Activated CD4-positive, alpha-beta T cell treated with anti-CD3 and anti-CD28 coated beads, Interleukin-2, amount 10 ng/mL, durations not matched to agents 24 days and 14 days (primary cell): ENCODE measurements at places on chromosomes 16 and 17. TPM values are rescaled to one million over a fixed set of nuclear protein-coding genes. Genes with fewer than 3 reads are reported as not detected.
A peak's percentile ranks its signal among the peaks of the same experiment; 100 is the strongest.

- no peak for DNase-seq
Measured at GRCh38 chr16:10906482-10906881, 29.5 kb downstream of the CIITA start.

The MLYCD gene
- total RNA-seq, result 5.0 and 5.3 TPM in 2 replicates

The CCL17 gene
- total RNA-seq, result 0.66 TPM in 1 of 2 replicates, not detected in the other

DNA sequence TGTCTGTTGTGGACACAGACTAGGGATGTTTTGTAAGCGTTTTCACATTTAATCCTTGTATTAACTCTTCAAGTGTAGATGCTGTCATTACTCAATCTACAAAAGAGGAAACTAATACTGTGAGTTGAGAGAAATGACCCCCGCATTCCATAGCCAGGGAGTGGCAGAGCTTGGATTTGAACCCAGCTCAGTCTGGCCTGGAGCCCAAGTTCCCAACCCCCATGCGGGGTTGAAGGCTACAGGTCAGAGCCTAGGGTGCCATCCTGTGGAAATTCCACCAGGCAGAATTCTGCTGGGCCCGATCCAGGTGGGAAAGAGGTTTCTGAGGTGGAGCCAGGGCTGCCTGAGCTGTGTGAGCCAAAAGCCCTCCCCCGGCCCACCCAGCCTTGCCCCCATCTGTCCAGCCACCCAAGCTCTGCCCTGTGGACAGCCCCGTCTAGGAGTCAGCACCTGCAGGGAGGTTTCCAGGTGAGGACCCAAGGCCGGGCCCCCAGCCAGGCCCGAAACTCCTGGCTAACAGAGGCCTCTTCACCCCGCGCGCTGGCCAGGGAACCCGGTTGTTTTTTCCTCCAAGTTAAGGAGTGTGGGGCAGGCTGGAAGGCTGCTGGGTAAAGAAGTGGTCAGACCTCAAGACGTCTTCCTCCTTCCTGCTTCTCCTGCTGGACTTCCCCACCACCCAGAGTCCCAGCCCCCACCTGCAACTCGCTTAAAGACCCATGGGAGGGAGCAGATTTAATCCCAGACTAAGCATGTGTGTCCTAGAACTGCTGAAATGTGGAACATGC, 5.7 kb downstream of the MMP15 start:
- DNase-seq, result no peak

The WFIKKN2 gene
- total RNA-seq, result not detected in 2 replicates

DNA sequence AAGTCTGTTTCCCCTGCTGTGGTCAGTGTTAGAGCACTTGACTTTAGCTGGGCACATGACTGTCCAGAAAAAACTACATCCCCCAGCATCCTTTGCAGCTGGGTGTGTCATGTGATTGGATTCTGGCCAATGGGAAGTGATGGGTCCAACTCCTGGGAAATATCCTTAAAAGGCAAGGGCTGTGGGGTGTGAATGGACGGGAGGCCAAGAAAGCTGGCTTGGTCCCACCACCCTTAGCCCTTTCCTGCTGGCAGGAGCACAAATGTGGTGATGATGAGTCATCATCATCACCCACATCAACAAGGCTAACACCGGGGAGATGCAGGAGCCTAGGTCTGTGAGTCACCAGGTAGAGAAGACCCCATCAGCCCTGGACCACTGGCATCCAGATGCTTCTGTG, 341.7 kb downstream of the C16orf95 start:
- no peak for DNase-seq

The FBXL16 gene
- 6.4 and 6.8 TPM in 2 replicates for total RNA-seq

- no peak for DNase-seq
Measured at GRCh38 chr16:79542237-79542774, 58.2 kb downstream of the MAF start.

DNA sequence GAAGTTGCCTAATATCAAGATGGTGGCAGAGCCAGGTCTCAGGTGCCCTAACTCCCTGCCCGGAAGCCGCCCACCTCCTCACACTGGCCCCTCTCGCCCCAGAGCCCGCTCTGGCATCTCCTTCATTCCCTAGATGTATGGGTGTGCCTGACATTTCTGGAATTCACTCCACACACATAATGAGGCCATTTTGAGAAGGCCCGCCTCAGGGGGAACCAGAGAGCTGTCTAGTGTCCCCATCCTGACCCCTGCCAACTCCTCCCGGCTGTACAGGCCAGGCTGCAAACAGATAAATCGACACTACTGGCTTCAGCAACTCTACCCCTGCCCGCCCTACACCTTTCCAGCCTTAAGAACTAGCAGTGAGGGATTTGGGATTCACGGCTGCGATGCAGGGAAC, 7.7 kb downstream of the WNT3 start:
- no peak for DNase-seq

DNA sequence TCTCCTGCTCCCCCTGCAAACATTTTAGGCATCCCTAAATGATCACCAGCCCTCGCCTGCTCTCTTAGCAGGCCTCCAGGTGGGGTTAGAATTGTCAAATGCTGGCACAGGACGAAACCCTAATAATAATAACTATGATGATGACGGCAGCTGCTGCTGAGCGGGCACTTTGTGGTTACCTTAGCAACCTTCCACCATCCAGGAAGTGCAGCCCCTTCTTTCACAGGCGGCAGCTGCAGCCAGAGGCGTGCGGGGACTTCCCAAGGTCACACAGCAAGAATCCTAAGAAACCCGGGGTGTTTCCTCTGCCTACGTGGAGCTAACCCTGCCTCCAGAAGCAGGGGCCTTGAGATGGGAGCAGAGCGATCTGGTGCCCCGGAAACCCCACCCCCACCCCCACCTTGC, 22.4 kb upstream of the EIF1 start:
- DNase-seq, result peak; percentile 90

GRCh38 chr16:83727751-83728352, 79.9 kb upstream of the HSBP1 start:
- DNase-seq, result no peak

The CACNG3 gene
- total RNA-seq, result not detected in 2 replicates

DNA sequence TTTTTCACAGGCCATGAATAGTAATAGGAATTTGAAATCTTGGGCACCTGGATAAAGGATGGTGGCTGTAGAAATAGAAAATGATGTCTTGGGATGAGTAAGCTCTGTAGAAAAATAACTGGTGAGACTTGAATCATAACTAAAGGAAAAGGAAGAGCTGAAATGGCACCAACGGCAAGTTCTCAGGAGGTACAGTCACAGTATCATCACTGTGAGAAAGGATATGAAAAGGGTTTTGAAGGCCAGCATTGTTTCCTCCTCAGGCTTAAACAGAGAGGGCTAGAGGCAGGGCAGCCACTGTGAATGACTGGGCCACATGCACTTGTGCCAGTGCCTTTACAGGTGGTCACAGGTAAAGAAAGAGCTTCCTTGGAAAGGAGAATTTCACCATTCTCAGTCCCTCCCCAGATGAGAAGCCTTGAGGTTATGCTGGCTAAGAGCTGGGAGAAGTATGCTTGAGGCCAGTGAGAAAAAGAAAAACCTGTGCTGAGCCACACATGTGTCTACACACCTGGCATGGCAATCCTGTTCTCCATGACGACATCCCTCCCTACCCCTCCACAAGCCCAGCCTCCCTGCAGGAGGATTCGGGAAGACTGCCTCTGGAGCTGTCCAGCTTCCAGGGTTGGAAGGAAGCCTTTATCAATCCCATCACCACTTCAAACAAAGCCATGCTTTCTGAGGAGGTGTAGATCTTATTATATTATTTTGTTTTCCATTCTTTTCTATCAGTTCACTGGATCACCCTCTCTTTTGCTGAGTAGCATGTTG, 3.8 kb upstream of the ANKFN1 start:
- DNase-seq, result no peak

DNA sequence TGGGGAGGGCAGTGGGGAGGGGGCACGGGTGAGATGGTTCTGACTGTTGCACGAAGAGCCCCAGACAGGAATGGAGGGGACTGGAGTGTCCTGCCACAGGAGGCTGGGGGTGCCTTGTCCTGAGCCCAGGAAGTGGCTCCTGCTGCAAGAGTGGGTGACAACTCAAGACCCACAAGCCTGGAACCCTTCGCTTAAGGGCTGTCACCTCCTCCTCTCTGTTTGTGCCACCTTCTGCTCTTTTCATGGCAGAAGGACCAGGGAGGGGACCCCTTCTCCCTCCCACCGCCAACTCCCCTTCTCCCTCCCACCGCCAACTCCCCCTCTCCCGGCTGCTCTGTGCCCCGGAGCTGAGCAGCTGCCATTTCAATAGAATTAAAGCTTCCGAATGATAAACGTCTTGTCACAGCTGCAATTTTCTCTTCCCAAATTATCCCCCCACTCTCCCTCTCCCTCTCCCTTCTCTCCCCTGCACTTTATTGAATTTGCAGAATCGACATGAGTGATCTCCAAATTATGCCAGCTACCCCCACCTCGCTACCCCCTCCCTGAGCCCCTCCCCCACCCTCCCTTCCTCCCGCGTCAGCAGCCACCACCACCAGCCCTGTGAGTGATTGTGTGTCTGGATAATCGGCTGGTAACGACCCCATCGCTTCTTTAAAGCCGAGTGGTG, 13.7 kb downstream of the GJD3 start:
- DNase-seq, result no peak
